GM12878 (cell line): ENCODE measurements at places on chromosomes 7 and 10. TPM values are rescaled to one million over a fixed set of nuclear protein-coding genes. Genes with fewer than 3 reads are reported as not detected.

The SMO gene
- 0.48 and 1.1 TPM in 2 replicates for polyA plus RNA-seq

The HECTD2 gene
- 0.87 and 2.1 TPM in 2 replicates for polyA plus RNA-seq

The VWDE gene
- 0.75 and 1.1 TPM in 2 replicates for polyA plus RNA-seq

DNA sequence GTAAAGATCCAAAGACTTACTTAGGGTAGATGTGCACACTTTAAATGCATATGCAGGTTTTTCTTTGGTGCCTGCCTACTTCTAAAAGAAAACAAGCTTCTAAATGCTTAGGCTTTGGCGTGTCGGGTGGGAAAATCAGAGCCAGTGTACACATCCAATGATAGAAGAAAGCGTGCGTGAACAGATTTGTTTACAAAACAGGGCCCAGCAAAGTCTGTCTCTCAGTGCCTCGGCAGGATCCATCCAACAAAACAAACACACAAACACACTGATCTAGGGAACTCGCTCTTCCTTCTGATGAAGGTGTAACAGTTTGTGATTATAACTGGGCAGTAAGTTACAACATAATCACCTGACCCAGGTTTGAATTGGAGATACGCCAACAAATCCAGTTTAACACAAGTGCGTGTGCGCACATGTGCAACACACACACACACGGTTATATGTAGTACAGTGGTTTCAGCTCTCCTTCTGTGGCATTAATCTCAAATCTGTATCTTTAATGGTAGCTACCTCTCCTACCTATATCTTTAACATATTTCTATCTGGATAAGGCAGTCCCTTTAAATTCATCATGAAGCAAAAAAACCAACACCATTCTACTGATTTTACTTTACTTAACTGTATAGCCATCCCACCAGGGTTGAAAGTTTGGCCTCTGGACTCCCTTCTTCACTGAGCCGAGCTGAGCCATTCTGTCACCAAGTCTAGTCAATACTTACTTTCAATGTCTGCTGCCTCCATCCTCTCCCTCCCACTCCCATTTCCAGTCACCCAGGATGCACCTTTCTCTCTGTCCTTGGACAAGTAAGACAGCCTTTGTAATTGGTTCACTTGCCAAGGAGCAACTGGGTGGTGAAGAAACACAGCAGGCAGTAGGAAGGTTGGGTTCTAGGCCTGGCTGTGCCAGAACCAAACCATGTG is 184.4 kb upstream of the KLF14 start:
- H3K27ac ChIP-seq: peak overlapping the region; percentile 34
- peaks cover 20% of the 10 kb centered on the region for H3K36me3 ChIP-seq
- H3K4me1 ChIP-seq: peaks cover 40% of the 10 kb centered on the region
- no peaks in the 10 kb centered on the region for H3K27me3 ChIP-seq

GRCh38 chr10:43293677-43294057 is 26.8 kb upstream of the RASGEF1A start:
- no peak overlapping the region for H3K27ac ChIP-seq
- H3K4me3 ChIP-seq: no peak overlapping the region
- H3K27me3 ChIP-seq: no peaks in the 10 kb centered on the region

- H3K27ac ChIP-seq: no peak overlapping the region
- no peaks in the 10 kb centered on the region for H3K27me3 ChIP-seq
- peaks cover 4% of the 10 kb centered on the region; the same call in 1 of the 2 replicates for H3K36me3 ChIP-seq
Measured at GRCh38 chr7:157415486-157415885, 78.7 kb downstream of the DNAJB6 start.

GRCh38 chr7:45359776-45360175 is 202.2 kb downstream of the RAMP3 start:
- DNase-seq: no peak
- no peaks in the 10 kb centered on the region for H3K27me3 ChIP-seq
- no peaks in the 10 kb centered on the region for H3K36me3 ChIP-seq
- no peak overlapping the region for H3K4me3 ChIP-seq
- H3K27ac ChIP-seq: no peak overlapping the region

DNA sequence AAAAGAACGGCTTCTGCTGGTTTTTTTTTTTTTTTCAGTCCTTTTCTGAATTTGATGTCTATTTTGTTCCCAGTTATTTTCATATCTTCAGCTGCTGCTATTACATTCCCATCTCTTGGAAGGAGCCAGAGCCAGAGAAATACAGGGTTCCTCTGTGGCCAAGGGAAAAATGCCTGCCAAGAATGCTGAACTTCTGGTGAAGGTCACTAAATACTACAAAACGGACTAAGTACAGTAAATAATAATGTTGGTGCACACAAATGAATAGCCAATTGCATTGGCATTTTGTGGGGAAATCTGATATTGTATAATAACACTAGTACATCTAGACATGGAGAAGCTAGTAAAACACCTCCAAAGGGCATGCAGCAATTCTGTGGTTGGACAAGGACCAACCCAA is 56.3 kb upstream of the ZEB1 start:
- H3K4me1 ChIP-seq: no peaks in the 10 kb centered on the region
- H3K4me3 ChIP-seq: no peak overlapping the region
- no peak for DNase-seq

DNA sequence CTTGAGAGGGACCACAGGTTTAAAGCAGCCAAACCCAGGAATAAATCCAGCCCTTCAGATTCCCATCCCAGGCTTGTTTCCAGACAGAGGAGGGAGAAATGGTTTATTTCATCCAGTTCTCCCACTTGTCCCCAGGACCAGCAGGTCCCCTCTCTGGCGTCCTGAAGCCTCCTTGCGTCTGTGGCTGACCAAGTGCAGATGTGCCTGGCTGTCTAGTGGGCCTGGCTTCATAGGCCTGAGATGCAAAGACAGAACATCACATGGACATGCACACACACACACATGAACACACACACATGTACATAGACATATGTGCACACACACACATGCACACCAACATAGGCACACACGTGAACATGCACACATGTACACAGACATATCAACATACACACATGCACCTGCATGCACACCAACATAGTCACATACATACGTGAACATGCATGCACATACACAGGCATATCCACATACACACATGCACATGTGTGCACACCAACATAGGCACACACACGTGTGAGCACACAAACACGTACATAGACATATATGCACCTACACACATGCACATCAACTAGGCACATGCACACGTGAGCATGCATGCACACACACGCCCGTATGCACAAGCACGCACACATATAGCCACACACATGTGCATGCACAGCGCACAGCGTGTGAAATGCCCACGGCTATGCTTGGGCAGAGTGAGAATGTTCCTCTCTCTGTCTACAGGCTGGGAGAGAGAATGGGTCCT is 10.7 kb downstream of the FOXL3 start:
- H3K27ac ChIP-seq: no peak overlapping the region
- no peaks in the 10 kb centered on the region for H3K4me1 ChIP-seq
- DNase-seq: no peak
- no peaks in the 10 kb centered on the region; the same call in 1 of the 2 replicates for H3K27me3 ChIP-seq
- H3K36me3 ChIP-seq: no peaks in the 10 kb centered on the region

The DOCK4 gene
- 0.28 and 0.59 TPM in 2 replicates for polyA plus RNA-seq
